Stimulated activated CD8-positive, alpha-beta memory T cell treated with anti-CD3 and anti-CD28 coated beads, Interleukin-15, amount 100 ng/mL, for 48 hours (primary cell): ENCODE measurements at places on chromosomes 3 and 15.

DNA sequence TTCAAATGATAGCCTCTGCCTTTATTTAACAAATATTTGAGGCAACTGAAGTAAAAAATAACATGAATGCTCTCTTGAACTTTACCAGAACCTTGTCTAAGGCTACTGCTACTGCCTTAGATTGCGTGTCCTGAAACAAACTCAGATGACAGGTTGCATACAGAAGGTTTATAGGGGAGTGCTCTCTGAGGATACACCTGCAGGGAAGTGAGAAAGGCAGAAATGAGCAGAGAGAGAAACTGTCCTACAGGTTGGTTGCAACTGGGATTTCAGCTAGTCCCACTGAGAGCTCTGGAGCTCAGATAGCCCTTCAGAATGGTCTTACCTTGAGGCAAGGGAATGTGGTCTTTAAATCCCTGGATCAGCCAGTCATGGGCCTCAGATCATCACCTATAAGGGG, 165.5 kb downstream of the IL5RA start:
- no peak for DNase-seq

DNA sequence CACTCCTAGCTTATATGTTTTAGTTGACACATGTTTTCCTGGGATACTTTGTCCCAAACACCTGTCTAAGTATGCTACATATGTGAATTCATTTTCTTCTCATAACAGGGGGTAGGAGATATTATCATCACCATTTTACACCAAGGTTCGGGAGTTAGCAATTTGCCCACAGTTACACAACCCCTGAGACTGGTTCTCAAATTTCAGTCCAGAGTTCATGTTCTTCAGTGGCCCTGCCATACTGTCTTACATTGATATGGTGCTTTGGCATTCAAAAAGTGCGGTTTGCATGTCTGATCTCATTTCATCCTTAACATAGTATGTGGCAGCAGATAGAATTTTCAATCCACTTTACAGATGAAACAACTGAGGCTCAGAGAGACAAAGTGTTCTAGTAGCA, 38.4 kb downstream of the ROBO2 start:
- DNase-seq = no peak

DNA sequence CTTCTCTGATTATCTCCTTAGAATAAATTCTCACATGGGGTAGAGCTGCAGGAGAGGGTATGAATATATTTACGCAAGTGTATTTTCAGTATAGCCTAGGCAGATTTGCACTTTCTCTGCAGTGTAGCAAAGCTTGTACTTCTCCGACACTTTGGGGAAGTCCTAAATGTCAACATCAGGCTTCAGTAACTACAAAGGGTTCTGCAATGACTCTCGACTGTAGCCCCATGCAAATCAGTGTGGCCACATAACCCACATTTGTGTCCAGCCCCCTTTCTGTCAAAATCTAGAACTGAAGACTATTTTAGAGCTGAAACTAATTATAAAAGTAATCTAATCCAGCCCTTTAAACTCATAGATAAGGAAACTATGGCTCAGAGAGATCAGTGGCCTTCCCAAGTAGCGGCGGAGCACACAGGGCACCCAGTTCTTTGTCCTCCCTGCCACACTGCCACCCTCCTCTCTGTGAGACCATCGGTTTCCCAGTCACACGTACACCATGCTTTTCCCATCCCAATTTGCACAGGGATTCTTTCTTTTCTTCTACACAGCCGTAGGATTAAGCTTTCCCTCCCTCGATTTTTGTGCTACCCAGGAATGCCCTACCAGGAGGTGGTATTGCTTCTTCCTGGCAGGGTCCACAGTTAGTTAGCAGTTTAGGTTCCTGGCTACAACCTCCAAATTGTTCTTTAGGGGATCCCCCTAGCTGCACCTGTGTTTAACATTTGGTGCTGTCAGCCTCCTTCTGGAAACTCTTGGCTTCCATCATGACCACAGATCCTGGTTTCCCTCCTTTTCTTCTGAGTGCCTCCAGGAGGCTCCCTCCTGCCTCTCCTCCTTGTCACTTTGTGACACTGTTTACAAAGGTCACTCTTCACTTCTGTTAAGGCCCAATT, 22.9 kb downstream of the MRAS start:
- no peak for DNase-seq

DNA sequence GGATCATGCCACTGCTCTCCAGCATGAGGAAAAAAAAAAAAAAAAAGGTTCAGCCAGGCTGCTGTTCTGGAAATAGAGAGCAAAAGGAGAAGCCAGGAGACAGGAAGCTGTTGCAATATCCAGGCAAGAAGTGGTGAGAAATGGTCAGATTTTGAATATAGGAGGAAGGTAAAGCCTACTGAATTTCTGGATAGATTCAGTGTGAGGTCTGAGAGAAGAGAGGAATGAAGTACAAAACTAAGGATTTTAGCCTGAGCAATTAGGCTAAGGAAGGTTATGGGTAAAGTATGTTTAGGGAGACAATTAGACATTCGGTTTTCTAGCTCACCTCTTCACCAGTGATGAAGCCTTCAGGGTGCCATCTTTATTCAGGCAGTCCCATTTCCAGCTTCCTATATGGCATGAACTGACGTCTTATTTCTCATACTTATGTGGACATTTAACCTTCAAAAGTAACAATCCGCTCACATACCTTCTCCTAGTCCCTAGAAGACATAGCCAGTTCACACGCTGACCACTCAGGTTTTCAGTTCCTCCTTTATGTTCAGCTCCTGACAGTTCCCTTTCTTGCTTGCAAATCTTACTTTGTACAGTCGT, 57.2 kb downstream of the KIF9 start:
- no peak for DNase-seq

- no peak for DNase-seq
These were observed 37.7 kb downstream of the LDHAL6B start for GRCh38 chr15:59244337-59244736.

GRCh38 chr15:35691173-35691761, 145.3 kb upstream of the DPH6 start:
- no peak for DNase-seq

GRCh38 chr3:195098741-195099525, 172.0 kb downstream of the XXYLT1 start:
- no peak for DNase-seq

GRCh38 chr3:61875046-61875844, 313.9 kb downstream of the PTPRG start:
- no peak for DNase-seq

- DNase-seq = no peak
These were observed 134.1 kb upstream of the MNS1 start for GRCh38 chr15:56598991-56599390.

DNA sequence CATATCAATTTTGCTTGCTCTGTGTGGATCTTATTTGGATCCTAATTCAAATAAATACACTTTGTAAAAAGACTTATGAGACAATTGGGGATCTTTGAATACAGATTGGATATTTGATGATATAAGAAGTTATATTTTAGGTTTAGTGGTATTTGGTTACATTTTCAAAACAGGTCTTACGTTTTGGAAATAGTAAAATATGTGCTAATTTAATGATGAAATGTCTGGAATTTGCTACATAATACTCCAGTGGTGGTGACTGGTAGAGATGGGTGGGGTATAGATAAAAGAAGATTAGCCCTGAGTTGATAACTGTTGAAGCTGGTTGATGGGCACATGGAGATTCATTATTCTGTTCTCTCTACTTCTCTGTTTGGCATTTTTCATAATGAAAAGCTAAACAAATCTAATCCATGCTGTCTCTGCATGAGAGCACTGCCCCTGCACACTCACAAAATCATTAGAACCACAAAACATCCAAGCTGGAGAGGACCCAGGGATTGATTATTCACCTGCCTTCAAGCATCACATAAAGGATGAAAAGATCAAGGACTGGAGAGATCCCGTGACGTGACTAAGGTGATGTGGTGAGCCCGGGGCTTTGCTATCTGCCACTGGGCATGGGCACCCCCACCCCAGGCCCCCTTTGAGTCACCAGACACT, 58.9 kb downstream of the TLE3 start:
- DNase-seq = no peak

DNA sequence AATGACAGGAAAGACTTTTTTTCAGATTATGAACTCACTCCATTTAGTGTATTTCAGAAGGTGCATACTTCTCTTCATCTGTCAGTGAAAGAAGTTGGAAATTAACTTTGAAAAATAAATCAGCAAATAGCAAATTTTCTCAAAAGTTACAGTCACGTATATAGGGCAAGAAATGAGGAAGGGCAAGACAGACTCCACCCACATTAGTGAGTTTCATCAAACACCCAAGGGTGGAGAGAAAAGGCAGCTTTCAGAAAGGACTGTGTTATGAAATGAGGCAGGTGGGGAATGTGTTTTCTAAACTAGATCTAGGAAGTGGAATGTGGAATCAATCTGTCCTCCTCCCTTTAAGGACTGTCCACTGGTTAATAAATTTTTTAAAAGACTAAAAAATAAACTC, 2.9 kb downstream of the SLC22A13 start:
- DNase-seq = no peak

GRCh38 chr3:162540421-162540820, 1043.8 kb downstream of the OTOL1 start:
- no peak for DNase-seq

DNA sequence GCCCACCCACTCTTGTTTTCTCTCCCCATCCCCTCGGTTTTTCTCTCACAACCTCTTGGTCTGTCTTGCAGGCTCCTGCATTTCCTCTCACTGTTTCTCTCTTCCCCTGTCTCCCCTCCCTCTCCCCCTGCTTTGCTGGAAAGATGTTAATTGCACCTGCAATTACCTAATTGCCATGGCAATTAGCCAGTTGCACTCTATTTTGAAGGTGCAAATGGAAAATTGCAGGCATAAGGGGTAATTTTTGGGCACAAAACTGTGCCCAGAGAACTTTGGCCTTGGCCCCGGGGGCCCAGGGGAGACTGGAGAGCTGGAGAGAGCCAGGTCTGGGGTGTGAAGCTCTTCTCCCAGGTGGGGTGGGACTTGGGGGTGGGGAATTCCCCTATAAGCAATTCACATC, 164.5 kb upstream of the TLE3 start:
- DNase-seq = no peak

- no peak for DNase-seq
These were observed 99.1 kb downstream of the LARS2 start for GRCh38 chr3:45487508-45487907.

GRCh38 chr3:45010811-45011333, 15.2 kb upstream of the CLEC3B start:
- no peak for DNase-seq

DNA sequence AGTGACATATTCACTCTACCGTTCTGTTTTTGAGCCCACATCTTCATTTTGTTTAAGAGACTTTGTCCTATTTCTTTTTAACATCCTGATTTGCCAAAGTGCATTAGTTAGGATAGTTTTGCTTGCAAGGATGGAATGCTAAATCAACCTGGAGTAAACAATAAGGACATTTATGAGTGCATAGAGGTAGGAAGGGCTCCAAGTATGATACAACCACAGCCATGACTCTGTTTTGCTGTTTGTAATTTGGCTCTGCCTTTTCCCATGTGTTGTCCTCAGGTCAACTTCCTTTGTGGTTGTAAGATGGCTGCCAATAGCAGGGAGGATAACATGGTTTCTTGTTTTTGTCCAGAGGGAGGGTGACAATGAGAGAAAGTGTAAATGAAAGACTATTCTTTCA, 66.4 kb upstream of the GOLIM4 start:
- DNase-seq = no peak

- DNase-seq = no peak
These were observed 1.4 kb upstream of the BCL6 start for GRCh38 chr3:187746442-187747281.

DNA sequence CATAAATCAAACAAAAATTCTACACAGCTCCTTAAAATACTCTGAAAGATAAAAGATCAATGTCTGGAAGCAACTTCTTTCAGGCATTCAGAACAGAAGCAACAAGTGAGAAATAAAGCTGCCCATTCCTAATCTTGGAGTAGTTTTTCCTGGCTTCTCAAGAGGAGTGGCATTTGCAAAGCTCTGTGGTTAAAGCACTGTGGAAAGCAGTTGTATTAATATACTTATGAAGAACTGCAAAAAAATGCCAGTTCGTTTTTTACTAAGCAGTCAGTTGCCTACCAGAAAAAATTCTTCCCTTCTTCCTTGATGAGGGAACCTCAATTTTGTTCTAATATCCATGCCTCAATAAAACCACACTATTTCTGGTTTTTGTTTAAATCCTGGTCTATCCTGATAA, 197.8 kb downstream of the TNIK start:
- DNase-seq = no peak

DNA sequence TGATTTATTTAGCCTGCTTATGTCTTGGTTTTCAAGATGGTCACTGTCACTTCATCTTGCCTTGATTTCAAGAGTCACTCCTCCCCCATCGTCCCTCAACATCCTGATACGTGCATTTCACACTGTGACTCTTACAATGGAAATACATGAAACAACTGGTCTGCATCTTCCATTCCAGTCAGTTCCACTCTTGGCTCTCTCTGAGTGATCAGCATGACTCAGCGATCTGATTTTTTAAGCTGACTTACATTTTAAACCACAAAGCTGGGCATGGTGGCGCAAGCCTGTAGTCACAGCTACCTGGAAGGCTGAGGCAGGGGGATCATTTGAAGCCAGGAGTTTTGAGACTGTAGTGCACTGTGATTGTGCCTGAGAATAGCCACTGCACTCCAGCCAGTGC, 271.2 kb upstream of the ROPN1 start:
- no peak for DNase-seq

DNA sequence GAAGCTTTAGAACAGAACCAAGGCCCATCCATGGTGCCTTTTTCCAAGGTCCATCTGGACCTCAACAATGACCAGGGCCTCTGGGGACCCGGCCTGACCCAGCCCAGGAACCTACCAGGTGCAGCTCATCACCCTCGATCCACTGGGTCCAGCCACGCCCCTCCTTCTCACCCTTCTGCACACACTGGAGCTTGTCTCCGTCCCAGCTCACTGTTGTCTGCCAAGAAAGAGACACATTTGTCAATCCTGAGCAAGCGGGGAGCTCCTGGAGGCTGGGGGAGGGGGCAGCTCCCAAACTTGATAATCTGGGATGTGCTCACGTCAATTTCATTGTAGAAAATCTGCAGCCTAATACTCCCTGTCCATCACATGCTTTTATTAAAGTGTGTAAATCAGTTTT, 21.2 kb downstream of the RBP1 start:
- DNase-seq = no peak

DNA sequence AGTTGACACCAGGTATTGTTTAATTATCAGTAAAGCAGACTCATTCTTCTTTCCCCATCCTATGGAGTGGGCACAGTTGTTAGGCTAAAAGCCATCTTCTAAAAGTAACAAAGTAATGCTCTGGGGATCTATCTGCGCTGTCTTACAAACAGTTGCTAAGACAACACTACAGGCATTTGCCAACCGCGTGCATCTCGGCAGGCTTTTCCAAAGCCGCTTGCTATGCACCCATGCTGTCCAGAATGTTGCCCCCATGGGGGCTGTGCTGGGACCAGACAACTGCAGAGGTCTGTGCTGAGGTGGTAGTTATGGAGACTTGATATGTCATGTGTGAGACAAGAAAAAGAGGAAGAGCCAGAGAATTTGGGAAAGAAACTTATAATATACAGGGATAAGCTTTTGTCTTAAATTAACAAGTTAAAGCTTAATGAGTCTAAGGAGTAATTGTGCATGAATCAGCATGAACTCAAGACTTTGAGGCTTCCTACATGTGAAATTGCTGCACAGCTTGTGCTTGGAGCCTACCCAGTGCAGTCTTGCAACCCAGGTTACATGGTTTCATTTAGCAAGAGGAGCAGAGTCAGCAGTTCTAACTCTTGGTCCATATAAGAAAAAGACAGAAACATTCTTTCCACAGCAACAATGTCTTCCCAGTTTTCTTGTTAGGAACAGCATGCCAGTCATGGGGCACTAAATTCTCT, 38.9 kb upstream of the DCLK3 start:
- DNase-seq = no peak
